ENCODE measurements at places on chromosomes 3 and 15.
A peak's percentile ranks its signal among the peaks of the same experiment; 100 is the strongest.

- DNase-seq: no peak
Observed at GRCh38 chr3:44469914-44470313, 7.6 kb downstream of the ZNF445 start.

- no peak for DNase-seq
Observed at GRCh38 chr3:155535098-155535497, 209.8 kb downstream of the PLCH1 start.

- no peak for DNase-seq
Observed at GRCh38 chr3:14042680-14043079, 82.0 kb downstream of the CHCHD4 start.

- no peak for DNase-seq
Observed at GRCh38 chr3:179703816-179704215, 51.0 kb downstream of the USP13 start.

GRCh38 chr15:64180235-64180824 lies 17.5 kb upstream of the PPIB start:
- peak; percentile 52 for DNase-seq

DNA sequence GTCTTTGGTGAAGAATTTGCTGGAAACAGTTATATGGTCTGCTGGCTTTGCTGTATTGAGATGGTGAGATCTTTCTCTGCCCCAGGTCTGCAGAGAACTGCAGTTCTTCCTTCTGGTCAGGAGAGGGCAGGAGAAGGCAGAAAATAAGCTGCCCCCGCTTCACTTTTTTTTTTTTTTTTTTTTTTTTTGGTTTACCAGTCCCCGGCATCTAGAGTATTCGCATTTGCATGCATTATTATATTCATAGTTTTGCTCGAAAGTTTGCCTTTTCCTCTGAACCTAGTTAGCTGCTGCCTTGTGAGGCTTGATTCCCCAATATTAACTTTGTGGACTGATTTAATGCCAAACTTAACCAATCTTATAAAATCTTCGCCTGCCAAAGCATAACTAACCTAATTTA lies 10.6 kb upstream of the PARL start:
- DNase-seq: peak; percentile 75

DNA sequence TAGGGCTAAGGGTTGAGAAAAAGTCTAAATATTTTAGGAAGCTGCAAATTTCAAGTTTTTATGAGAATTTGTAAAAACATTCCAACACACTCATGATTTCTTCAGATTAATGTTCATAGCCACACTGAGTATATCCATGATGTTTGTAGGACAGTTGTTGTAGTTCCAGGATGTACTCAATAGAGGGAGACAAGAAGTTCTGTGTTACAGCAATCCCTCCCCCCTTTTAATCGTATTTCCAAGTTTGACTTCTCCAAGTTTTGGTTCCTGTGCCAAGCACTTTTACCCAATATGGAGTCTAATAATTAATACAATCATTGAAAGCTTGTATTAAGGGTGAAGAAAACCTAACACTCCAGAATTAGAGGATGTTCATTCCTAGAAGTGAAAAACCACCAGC lies 143.4 kb downstream of the FEZF2 start:
- no peak for DNase-seq

DNA sequence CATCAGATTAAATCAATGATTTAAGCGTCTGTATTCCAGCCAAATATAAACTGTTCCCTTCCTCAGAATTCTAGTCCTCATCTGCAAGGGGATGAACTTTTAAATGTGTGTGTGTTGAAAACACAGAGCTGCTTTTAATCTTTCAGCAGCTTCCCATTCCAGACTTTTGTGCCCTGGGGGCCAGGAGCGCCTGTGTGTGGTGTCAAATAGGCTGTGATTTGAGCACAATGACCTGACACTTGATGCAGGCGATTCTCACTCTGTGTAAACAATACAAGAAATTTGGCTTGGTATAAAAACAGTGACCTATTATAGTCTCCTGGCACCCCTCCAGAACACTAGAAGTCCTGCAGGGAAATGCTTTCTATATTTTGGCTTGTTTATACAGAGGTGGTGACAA lies 274.6 kb upstream of the ROPN1 start:
- no peak for DNase-seq

DNA sequence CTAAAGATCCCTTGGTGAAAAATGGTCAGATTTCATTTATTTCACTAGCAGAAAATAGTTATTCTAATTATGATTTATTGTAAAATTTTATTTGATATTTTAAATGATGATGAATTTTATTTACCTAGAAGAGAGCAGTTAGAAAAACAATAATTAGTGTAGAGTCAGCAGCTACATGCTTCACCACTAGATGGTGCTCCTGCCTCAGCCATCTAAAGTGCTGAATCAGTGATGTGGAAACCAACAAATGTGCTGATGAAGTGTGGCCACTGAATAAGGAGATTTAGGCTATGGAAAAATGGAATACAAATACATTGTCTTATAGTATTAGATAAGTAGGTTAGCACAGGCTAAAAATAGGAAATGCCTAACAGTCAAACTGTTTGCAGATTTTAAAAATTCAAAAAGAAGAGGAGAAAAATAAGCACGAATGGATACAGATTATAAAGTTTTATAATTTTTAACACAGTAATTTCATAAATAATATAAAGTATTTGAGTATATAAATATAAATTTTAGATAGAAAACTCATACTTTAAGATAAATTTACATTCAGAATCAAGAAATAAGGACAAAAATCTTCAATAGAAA lies 109.8 kb downstream of the PPP2R3A start:
- DNase-seq: peak; percentile 15

GRCh38 chr3:119759962-119760361 lies 21.9 kb upstream of the NR1I2 start:
- no peak for DNase-seq

GRCh38 chr3:40913192-40913591 lies 286.1 kb upstream of the CTNNB1 start:
- no peak for DNase-seq

- no peak for DNase-seq
Observed at GRCh38 chr15:60301024-60301423, 96.8 kb downstream of the ANXA2 start.

DNA sequence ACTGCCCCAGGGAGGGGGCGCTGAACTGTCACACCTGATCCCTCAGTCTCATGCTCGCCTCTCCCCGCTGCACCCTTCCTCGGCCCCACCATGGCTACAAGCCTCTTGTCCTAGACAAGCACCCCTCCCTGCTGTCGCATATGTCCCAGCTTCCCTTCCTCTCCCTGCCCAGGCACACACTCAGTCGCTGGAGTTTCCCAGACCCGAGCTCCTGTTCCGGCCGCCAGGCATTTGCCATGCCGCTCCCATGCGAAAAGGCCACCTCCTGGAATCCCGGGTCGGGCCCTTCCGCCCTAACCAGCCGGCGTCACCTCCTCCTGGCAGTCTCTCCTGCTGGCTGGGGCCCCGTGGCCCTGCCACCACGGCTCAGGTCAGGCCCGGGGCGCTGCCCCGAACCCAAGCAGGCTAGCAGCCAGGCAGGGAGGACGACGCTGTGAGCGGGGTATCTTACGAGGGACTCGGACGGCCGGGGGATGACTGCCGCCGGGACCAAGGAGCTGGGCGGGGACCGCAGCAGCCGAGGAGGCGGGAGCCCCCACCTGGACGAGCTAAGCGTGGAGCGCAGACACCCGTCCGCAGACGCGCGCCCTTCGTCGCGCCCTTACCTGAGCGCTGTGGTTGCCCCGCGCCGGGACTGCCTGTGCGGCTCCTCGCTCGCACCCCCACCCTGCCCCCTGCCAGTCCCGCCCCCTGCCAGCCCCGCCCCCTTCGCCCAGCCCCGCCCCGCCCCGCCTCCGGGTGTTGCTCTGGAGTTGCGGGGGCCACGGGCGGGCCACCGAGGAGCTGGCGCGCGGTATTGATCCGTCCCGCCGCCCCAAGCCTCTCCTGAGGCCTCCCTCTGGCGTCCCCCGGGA lies at the start of gene ALS2CL:
ALS2CL (minus strand) TSS at position 642 of the 854 bp plus-strand sequence. CDS start 4,239 bp downstream, outside the sequence.
- peak; percentile 60 for DNase-seq

DNA sequence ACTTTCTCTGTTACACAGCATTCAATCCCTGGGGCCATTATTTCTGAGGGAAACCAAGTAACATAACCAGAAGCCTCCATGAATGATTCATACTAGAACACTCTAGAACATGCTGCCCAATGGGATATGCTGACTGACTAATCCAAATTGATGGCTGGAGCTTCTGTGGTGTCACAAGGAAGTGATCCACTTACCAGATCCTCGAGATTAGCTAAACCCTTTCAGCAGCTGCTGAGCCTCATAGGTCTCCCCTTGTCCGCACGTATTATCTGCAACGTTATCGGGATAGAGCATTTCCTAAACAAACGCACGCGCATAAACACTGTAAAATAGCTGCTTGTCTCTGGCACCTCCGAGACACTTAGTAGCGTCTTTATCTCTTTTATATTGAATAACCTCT lies 61.2 kb upstream of the PROK2 start:
- DNase-seq: no peak

- no peak for DNase-seq
Observed at GRCh38 chr15:28181366-28181765, 82.3 kb upstream of the OCA2 start.

- DNase-seq: no peak
Observed at GRCh38 chr3:147688868-147689267, 279.7 kb downstream of the ZIC1 start.

DNA sequence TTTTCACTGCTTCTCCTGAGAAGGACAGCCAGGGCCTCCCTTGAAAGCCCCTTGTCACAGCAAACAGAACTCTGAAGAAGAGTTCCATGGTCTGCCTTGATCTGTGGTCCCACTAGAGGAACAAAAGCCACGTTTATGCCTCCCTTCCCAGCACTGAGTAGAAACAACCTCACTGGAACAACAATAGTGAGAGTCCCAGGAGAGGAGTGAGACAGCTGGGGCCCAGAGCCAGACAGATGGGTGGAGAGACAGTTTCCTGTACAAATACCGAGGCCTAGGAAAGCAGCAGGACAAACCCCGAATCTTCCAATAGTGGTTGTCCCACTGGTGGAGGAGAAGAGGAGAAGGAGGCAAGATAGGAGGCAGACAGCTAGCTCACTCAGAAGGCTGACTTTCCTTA lies 106.1 kb downstream of the WDR76 start:
- no peak for DNase-seq

DNA sequence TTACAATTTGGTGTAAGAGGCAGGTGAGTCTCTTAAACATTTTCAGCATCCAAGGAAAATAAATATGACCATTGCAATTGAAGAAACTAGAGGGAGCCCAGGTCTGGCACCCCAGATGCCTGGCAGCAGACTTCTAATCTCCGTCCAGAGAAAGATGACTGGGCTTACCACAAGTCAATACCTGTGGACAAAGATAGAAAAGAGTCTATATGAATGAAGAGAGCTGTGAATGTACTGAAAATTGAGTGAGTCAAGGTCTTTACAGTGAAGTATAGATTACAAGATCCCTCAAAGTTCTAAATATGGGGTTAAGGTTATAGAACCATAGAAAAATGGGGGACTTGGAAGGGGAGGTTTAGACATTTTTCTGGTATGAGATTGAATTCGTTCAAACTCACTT lies 827.4 kb upstream of the NR2F2 start:
- DNase-seq: no peak

DNA sequence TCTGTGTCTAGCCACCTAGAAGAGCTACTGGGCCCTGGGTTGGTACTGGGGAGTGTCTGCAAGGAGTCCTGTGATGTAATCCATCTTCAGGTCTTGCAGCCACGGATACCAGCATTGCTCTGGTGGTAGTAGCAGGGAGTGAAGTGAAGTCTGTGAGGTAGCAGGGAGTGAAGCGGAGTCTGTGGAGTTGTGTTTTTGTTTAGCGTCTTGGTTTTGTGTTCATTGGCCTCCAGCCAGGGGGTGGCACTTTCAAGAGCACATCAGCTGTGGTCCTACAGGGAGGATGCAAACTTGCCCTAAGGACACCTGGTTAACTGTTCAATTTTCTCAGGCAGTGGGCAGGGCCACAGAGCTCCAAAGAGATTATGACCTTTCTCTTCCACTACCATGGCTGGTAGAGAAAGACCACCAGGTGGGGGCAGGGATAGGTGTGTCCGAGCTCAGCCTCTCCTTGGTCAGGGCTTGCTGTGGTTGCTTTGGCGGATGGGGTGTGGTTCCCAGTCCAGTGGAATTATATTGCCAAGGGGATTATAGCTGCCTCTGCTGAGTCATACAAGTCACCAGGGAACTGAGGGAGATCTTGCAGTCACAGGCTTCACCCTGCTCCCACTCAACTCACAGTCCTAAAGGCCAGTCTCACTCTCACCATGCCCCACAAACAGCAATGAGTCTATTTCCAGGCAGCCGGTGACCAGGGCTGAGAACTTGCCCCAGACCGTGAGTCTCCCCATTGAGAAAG lies 424.7 kb downstream of the ZBBX start:
- no peak for DNase-seq

GRCh38 chr3:25820816-25821486 lies 31.1 kb downstream of the OXSM start:
- no peak for DNase-seq

GRCh38 chr3:106768941-106769480 lies 608.2 kb upstream of the CCDC54 start:
- DNase-seq: no peak

DNA sequence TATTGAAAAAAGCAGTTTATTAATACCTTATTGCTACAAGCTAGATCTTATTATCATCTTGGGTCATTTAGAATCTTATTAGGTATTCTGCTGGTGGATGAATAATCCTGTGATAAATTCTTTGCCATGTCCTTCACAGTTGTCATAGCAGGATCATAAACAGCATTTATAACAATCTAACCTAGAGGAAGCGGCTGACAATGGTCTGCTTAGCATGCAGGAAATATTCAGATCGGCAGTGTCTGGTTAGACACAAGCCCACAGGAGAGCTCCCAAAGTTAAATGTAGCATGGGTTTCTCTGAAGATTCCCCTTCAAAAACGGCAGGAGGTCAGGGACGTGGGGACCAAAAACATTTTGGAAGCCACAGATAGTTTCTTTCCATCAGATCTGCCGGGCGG lies 179.3 kb downstream of the FOXB1 start:
- DNase-seq: no peak

DNA sequence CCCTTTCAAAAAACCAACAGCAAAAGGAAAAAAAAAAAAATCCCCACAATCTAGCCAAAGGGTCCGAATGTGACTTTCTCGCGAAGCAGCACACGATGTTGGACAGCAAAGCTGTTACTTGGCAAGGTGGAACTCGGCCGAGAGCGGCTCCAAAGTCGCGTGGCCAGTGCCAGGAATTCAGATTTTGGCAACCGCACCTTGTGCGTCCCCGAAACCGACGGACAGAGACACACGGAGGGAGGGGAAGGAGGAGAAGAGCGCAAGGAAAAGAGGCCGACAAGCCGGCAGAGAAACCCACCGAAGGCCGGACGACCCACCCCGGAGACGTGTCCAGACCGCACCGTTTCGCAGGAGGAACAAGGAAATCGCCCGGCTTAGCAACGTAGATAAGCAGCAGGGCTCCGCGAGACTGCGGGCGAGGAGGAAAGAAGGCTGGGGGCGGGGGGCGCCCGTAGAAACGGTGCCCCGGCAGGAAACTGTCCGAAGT lies 517.3 kb downstream of the MECOM start:
- no peak for DNase-seq

DNA sequence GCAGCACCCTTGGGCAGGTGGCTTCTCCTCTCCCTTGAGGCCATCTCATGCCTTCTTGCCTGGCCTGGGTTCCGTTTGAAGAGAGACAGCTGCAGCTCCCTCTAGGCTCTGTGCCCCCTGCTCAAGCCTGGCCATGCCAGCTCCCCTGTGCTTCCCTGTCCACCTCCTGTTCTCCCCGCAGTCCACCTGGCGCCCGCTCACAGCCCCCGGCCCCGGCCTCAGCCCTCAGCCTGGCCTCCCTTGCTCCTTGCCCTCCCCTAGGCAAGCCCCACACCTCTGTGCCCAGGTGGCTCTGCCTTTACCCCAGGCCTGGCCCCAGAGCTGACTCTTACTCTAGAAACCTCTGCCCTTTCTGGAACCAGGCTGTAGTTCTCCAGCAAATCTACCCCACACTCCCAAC lies 13.9 kb upstream of the RHO start:
- no peak for DNase-seq
